ENCODE measurements at places on chromosomes 7 and 10. TPM values are rescaled to one million over a fixed set of nuclear protein-coding genes. Genes with fewer than 3 reads are reported as not detected.

TNKS2 gene
- 27.5 TPM for total RNA-seq

DNA sequence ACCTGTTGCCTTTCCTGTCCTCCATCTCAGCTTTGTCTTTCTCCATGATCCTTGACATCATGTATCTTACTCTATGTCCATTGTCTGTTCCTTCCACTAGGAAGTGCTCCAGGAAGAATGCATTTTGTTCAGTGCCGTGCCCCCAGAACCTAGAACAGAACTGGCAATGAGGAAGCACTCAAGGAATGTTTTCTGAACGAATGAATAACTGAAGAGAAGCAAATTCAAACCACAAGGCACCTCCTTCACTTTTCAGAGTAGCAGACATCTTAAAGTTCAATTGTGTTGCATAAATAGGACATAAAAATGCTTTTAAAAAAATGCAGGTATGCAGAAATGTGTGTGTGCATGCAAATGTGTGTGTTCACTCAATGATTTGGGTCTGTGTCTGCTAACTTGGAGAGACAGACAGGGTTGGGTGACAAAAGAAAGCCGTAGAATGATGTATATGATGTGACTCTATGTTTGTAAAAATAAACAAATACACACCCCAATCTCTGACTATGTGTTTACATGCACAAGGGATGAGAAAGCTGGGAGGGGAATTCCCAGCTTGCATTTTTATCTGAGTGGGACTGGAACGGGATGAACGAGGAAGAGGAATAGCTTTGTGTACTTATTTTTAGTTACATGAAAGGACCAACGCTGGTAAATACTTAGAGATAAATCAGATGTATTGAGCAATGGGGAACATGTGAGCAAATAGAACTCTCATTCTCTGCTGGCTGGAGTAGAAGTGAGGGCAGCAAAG, 237.7 kb downstream of the FANK1 start:
- no peak for DNase-seq

DNA sequence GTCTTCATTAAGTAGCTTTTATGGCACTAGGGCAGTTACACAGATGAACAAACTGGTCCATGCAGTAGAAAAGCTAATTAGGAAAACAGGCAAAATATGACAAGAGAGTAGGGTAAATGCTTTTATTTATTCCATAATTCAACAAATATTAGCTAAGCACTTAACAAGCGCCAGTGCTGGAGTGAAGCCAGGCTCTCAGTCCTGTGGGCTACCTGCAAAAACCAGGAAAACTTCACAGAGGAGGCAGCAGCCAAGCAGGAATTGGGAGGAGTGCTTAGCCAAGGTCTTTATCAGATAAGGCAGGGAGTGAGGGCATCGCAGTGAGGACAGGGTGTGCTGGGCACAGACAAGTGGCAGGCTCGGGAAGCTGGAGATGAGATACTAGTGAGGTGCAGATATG, 4.9 kb upstream of the KAT6B start:
- no peak for DNase-seq

LIPN gene
- not detected for total RNA-seq

CNTNAP2 gene
- total RNA-seq, result not detected

DNA sequence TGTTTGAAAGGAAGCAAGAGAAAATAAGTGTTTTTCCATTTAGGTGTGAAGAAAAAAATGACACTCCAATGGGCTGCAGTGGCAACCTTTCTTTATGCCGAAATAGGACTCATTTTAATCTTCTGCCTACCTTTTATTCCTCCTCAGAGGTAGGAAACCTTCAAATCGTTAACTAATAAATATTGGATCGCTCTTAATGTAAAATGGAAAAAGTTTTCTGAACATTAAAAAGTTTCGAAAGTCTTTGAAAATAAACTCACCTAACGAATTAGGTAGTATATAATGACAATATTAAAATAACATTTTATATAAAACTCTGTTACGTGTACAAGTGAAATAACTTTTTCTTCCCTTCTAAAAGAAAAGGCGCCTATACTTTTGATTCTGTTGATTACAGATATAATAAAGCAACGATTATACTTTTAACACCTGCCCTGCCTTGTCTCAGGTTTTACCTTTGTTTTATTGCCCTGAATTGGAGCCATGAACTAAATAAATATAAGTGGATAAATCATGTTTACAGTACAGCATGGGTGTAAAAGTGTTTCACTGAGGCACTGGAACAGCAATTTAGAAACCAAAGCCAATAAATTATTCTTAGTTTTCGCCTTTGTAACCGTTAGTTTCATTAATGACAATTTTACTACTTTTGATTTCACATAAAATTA, 804 bp downstream of the BCAP29 start:
- DNase-seq, result no peak

- peak; percentile 78 for DNase-seq
These were observed 1.6 kb upstream of the IDI1 start for GRCh38 chr10:1050554-1050953.

CRYGN gene
- not detected for total RNA-seq

GRCh38 chr7:945556-946255, 8.8 kb downstream of the ADAP1 start:
- DNase-seq, result no peak

DNA sequence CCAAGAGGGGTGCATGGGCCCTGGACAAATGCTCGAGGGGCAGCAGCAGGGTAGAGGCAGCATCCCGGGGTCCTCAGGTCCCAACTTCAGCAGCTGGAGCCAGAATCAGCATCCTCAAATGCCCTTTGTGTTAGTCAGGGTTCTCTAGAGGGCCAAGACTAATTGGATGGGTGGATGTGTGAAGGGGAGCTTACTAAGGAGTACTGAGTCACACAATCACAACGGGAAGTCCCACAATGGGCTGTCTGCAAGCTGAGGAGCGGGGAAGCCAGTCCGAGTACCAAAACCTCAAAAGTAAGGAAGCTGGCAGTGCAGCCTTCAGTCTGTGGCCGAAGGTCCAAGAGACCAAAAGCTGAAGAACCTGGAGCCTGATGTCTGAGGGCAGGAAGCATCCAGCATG, 162.9 kb upstream of the TCERG1L start:
- no peak for DNase-seq

STEAP2 gene
- total RNA-seq, result not detected

GRCh38 chr10:103699611-103700435, 155.6 kb downstream of the SH3PXD2A start:
- DNase-seq, result no peak

- DNase-seq, result no peak
These were observed 101.4 kb downstream of the ANK3 start for GRCh38 chr10:60288256-60288655.

- DNase-seq, result no peak
These were observed 8.6 kb downstream of the VIM start for GRCh38 chr10:17236468-17237148.

GRCh38 chr7:15096853-15097252, 194.3 kb upstream of the DGKB start:
- DNase-seq, result no peak

DNA sequence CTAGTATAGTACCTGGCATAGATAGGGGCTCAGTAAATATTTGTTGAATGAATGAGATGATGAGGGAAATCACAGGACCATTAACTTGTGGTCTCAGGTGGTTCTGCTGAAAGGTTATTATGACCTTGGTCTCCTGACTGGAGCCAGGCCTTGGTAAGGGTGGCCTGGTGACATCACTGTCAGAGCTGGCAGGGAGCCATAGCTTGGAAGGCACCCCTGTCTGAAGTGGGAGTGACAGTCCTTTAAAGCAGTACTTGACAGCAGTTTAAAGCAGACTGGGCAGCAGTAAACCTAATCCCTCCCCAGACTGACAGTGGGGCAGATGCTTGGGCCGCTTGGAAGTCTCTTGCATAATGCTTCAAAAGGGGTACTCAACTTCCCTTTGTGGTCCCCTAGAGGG, 13.4 kb downstream of the DPCD start:
- DNase-seq, result no peak

- DNase-seq, result peak; percentile 77
These were observed 9.1 kb downstream of the EN2 start for GRCh38 chr7:155466814-155467733.

GRCh38 chr10:28125701-28126100, 126.8 kb upstream of the ODAD2 start:
- no peak for DNase-seq

SLC29A4 gene
- total RNA-seq, result 1.8 TPM

DNA sequence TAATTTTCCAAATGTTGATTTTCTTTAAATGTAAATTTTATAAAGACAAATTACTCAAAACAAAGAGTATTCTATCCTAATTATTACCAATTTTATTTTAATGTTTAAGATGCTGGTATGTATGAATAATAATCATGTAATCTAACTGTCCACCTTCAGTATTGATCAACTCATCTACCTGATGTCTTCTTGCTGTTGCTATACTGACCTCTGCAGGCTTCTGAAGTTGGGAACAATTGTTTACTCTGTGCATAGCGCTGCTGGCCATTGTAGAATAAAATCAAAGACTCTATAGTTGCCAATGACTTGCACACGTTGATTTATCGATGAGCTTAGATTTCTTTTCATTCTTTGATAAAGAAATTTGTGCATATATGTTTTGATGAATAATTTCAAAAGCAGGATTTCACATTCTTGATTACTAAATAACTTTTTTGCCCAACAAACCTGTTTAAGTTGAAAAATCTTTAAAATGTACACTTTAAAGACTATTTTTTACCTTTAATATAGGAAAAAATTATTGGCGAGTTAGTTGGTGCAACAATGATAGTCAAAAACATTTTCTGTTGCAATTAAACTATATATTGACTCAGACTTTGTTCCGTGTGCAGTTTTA, 282.3 kb downstream of the TFEC start:
- no peak for DNase-seq

LAMB1 gene
- not detected for total RNA-seq

GRCh38 chr7:8200316-8200715, 61.7 kb downstream of the ICA1 start:
- no peak for DNase-seq

TBRG4 gene
- total RNA-seq, result 192 TPM

DNA sequence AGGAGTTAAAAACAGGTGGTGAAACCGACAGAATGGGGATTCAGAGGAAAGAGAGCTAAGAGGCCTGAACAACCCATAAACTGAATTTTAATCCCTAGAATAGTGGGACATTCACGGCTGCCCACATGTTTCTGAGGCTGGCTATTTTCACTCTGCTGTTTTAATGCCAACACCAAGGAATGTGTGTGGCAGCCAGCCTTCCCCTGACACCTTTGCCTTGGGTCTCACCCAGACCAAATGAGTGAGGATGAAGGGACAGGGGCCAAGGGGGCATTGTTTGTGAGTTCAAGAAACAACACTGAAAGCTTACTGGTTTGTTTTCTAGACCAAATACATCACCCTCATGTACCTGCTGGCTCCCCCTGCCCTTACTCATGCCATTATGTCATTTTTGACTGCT, 164.3 kb downstream of the JAZF1 start:
- DNase-seq, result no peak

PKD2L1 gene
- 0.17 TPM for total RNA-seq

DNA sequence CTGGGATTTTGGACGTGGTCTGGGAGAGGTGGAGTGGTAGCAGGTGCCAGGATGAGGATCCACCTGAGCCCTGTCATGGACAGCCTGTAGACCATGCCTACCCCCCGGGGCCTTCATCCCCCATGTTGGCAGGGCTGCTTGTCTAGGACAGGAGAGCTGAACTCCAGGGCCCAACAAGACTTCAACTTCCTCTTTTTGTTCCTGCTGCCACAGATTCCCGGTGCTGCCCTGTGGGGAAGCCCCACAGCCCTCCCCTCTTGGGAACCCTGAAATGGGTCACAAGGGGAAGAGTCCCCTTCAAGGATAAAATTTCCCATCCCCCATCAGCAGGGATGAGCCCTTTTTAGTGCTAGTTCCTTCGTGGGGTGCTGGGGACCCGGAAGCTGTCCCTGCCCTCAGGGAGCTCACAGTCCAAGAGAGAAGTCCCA, 1.3 kb upstream of the CUEDC2 start:
- no peak for DNase-seq

CNNM1 gene
- 0.28 TPM for total RNA-seq

DNA sequence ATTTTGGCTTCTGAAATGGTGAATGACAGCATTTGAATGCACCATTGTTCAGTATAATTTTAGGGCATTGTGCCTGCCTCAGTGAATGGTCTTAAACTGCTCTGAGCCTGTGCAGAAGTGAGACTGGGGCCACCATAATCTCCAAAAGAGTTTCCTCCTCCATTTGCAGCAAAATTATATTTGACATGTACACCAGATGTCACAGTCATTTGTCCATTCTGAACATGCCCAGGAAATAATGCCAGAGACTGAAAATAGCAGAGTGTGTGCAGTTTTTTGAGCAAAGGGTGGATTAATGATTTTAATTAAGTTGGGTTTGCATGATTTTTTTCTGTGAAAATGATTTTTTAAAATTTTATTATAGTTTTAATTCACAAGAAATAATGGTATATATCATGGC, 26.4 kb upstream of the SLC35B4 start:
- no peak for DNase-seq

DNA sequence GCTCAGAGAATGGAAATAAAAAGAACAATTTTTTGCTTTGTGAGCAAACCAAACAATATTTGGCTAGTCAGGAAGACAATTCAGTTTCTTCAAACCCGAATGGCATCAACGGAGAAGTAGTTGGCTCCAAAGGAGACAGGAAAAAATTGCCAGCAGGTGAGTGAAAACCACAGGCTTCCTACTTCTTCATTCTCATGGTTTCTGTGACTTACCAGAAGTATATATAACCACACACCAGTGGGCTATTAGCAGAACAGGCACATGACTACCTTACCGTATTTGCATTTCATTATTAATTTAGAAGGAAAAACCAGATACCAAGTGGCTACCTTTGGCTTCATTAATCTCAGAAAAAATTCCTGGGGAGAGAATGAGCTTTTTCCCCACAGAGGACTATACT, 8.8 kb downstream of the TDRD1 start:
- no peak for DNase-seq

All from activated CD4-positive, alpha-beta T cell treated with anti-CD3 and anti-CD28 coated beads, Interleukin-2, amount 10 ng/mL, durations not matched to agents 24 days and 14 days (primary cell).